ENCODE measurements at places on chromosomes 3 and 15.

DNA sequence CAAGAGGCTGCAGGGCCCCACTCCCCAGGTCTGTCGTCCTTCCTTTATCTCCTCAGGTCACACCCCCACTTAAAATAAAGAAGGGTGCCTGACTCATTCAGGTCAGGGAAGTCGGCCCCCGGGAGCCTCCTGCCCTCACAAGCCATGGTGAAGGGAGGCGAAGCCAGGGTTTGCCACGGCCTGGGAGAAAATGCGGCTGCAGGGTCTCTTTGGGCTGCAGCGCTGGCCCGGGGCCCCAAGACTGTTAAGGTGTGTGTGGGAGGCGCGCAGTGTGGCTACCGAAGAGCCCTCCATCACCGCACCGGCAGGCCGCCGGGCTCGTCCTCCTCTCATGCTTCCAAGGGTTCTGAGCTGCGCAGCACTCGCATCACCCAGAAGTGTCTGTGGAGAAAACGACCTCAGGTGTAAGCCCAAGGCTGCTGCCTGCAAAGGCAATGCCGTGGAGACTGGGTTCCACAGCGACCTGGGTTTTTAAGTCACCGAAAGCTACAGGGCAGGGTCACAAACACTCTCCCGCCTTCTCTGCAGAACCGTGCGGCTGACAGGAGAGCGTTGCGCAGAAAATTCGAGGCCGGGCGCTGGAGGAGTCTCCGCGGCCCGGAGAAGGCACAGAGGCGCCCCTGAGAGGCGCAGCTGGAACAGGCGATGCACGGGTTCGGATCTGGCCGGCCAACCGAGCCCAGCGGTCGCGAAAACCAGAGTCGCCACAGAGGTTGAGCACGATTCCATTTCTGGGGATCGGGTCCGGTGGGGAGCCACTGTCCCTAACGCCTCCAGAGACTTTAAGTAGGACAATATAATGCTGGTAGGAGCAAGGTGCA lies 8.7 kb downstream of the FOXL2 start:
- DNase-seq = no peak

DNA sequence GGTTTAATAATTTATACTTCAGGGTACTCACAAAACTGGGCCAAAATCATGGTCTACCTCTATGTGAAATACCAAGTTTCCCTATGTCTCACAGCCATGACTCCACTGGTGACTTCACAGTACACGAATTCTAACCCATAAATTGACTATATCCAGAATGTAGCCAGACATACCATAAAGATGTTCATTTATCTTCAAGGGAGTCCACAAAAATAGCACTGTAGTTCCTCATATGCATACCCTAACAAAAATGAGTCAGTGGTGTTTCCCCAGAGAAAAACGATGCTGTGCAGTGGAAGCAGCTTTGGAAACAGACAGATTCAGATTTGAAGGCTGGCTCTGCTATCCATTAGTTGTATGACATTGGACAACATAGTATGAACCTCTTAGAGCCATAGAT lies 438.8 kb downstream of the FHIT start:
- peak; percentile 18 for DNase-seq

- no peak for DNase-seq
Observed at GRCh38 chr15:51861557-51862359, 32.3 kb downstream of the TMOD3 start.

DNA sequence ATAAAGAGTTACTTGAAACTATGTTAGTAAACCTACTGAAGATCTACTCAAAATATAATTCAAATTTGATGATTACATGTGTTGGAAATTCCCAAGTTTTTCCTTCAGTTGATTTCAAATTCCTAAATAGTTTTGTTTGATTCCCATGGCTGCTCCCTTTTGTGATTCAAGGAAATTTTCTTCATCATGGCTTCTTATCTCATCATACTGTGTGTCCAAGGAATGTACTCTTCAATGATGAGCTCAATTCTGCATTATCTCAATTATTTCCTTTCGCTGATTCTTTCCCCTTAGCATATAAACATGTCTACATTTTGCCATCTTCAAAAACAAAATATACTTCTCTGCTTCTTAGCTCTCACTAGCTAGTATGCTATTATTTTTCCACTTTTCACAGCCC lies 460.4 kb upstream of the NAALADL2 start:
- DNase-seq = no peak

GRCh38 chr3:180284331-180285110 lies 247.8 kb upstream of the PEX5L start:
- DNase-seq = no peak
